NCI-H187 (cell line): ENCODE measurements at places on chromosomes 12 and 14.

GRCh38 chr12:51246254-51246853, 7.7 kb downstream of the DAZAP2 start:
- no peak for DNase-seq

DNA sequence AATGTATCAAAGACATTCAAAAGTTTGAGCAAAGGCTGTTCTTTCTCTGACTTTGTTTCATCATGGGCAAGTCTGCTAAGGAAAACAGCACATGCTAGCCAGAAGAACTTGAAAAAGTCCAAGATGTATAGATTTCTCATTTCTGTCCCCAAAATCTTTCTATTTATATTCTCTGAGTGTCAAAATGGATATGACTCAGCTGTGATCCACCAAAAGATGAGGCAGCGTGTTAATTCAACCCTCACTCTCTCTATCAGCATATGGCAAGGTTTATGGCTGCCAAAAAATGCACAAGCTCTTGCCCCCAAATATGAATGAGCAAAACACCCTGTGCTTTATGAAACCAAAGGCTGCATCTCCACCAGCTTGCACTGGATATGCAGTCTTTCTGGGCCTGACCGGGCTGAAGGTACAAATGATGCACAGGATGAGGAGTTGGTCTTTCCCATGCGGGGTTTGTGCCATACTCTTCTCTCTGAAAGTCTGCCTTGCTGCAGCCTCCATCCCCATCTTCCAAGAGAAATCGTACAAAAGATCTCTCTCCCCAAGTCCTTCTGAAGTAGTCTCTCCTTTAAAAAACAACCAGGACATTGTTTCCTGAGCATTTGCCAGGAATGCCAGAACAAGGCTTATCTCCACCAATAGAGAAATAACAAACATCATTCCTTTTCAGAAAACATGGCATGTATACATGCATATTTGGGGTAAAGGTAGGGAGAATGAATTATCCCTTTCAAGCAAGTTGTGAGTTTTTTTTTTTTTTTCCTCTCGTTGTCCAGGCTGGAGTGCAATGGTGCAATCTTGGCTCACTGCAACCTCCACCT, 203.4 kb downstream of the TMX1 start:
- DNase-seq: no peak

GRCh38 chr14:34628681-34629135, 1.2 kb downstream of the SNX6 start:
- no peak for DNase-seq

GRCh38 chr12:107571492-107571891, 114.1 kb upstream of the PWP1 start:
- DNase-seq: no peak

DNA sequence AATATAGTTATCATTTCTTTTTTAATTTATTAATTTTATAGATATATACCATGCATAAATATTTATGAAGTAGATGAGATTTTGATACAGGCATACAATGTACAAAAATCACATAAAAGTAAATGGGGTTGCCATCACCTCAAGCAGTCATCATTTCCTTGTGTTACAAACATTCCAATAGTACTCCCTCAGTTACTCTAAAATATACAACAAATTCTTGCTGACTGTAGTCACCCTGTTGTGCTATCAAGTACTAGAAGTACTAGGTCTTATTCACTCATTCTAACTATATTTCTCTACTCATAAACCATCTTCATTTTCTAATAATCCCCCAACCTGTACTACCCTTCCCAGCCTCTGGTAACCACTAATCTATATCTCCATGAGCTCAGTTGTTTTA, 432.6 kb upstream of the SYT1 start:
- DNase-seq: no peak

DNA sequence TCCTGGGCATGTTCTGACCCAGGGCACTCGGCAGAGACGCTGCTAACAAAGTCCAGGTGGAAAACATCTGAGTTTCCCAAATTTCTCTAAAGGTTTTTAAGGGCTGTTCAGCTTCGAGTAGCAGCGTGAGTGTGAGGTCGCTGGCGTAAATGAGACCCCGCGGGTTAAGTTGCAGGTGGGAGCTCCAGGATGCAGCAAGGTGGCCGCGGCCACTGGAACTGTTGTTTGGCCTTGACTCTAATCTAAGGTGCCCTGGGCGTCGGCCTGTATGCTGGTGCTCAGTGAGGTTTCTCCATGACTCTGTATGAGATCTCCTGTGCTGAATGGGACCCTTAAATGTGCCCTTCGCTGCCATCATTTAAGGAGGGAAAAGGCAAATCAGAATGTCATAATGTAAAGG, 50.7 kb downstream of the ELK3 start:
- DNase-seq: no peak

- DNase-seq: no peak
These were observed 123.6 kb downstream of the SCARB1 start for GRCh38 chr12:124739953-124740561.

DNA sequence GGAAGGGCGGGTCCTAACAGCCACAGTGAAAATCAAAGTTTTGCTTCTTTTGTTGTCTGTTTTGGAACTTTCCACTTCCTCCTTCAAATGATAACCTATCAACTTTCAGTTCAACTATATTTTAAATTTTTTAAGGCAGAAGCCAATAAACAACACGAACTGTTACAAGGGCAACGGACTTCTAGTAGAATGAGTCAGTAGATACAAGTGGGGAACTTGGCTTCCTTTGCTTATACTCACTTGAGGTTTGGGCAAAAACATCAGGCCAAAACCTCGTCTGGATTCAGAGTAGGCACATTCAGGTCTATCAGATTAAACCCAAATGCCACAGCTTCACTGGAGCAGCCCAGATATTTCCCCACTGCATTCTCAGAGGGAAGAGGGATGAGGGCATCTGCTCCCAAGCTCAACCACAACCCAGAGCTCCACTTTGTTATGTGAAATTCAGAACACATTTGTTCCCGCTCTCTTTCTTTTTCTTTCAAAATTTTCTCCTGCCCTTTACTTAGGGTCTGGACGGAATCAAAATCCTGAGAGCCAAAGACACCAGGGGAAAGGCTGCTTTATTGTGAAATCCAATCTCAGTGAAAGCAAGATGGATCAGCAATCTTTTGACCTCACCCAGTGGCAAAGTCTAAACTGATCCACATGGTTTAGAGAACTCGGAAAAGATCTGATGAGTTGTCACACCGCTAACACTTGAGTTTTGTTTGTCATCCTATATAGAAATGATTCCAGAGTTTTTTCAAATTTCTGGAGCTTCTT, 152.5 kb upstream of the BTG1 start:
- no peak for DNase-seq

DNA sequence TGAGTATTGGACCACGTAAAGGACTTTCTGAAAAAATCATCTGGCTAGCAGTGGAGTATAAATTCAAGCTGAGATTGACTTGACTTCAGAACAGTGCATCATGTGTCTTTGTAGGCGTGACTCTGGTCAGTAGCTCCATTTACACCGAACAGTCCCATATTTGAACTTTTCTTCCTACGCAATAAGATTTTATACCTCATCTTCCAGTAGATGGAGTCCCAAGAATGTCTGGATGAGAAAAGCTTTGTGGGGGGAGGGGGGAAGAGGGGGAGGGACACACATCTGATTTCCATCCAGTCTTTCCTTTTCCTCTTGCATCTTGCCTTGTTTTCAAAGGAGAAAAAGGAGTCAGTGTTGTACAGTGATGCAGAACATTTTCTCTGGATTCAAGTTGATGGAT, 241.0 kb downstream of the EMP1 start:
- DNase-seq: no peak

DNA sequence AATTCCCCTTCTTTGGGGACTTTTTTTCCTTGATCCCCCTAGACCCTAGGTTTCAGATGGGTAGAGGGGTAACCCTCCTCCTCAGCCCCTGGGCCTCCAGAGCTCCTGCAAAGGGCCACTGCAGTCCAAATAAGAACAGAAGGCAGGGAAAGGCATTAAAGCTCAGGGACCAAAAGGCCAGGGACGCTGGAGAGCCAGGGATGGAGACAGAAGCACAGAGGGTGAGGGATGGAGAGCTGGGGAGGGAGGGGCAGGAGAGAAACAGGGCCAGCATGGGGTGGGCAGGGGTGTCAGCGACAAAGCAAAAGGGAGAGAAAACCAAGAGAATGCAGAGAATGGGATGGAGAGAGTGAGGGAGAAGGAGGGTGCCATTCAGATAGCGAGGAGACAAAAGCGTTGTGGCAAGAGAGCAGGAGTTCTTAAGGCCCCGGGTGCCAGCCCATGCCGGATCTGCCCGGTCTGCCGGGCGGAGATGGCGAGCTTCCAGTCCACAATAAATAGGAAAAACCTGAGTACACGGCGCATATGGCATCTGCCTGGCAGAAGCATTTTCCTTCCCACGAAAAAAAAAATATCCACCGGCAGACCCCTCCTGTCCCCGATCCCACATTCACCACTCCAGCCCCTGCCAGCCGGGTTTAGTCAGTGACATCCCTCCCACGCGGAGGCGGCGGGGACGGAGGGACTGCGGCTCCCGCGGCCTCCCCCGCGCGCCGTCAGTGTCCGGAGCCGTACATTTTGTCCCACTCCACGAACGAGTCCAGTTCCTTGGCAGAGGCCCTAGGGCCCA, 28.6 kb downstream of the FIGNL2 start:
- no peak for DNase-seq

DNA sequence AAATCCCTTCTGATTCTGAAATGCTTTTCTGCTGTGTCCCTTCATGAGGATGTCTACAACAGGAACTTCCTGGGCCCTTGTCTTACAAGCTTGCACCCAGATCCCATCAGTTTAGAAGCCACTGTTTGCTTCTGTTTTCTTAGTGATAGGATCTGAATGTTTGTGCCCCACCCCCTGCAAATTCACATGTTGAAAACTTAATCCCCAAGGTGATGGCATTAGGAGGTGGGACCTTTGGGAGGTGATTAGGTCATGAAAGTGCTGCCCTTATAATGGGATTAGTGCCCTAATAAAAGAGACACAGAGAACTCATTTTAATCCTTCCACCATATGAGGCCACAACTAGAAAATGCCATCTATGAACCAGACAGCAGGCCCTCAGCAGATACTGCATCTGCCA, 36.0 kb upstream of the GNPNAT1 start:
- no peak for DNase-seq

- no peak for DNase-seq
These were observed 1091.8 kb downstream of the AACS start for GRCh38 chr12:126156806-126157574.

DNA sequence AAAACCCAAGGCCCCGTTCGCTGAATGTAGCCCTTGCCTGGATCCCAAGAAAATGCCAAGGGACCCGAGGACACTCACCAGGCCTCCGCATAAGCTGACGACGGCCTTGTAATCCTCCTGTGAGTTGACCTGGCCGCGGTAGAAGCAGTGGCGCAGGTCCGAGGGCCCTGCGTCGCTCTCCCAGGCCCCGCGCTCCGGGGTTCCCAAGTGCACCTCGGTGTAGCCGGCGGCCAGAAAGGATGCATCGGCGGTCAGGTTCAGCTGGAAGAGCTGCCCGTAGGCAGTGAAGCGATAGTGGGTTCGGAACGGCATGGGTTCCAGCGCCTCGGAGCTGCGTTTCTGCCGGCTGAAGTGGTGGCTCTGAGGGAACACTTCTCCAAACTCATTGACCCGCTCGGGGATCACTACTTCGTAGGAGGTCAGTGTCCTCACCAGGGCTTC, 1.2 kb downstream of the ADAMTS20 start:
- no peak for DNase-seq

- peak; percentile 60 for DNase-seq
These were observed 21.7 kb upstream of the CATSPERB start for GRCh38 chr14:91753501-91754128.

DNA sequence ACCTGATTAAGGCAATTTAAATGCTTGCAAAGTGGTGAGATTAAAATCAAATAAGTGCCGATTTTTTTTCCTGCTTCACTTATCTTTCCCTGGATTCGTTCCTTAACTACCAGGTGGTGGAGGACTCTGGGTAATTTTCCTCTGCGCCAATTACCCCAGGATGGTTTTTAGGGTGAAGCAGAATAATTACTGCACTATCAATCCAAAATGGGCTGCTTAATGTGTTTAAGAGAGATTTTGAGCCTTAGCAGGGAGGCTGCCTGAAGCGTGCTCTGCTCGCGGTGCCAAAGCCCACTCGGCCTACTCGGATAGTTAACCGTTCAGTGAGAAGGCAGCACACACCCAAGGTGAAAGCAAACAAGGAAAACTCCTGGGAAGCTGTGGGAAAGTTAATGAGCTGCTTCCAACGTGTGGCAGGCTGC, 274.9 kb upstream of the LMO3 start:
- peak; percentile 17 for DNase-seq

DNA sequence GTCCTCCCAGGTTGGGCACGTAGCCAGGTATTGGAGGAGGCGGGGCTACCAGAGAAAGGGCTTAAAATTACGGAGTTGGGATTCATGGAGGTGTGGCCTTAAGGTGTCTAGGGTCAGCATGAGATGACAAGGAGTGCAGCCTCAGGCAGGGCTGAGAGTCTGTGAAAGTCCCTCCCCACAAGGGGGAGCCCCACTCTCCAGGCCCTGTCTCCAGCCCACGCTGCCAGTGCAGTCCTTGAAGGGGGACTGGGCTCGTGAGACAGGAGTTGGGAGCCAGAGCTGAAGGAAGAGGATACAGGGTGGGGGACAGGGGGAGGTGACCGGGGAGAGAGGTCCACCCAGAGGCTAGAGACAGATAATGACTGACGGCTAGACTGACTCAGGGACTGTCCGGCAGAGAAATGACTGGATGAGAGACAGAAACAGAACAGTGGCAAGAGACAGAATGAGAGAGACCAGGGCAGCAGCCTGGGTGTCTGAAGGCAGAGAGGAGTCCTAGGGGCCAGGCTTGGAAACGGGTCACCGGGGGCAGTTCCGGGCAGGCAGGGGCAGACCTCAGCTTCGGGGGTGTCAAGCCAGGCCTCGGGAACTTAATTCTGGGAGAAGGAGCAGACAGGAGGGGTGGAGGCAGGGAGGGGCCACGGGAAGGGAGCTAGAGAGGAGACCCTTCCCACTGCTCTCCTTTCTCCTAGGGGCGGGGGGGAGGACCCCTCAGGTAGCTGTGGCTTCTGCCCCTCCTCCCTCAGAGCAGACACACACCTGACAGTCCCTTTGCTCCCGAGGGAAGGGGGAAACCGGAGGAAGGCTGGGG, 970 bp downstream of the CDH24 start:
- DNase-seq: no peak

GRCh38 chr12:132071040-132071810, 72.9 kb downstream of the DDX51 start:
- DNase-seq: no peak

- no peak for DNase-seq
These were observed 32.0 kb downstream of the ITGA7 start for GRCh38 chr12:55675666-55676065.

DNA sequence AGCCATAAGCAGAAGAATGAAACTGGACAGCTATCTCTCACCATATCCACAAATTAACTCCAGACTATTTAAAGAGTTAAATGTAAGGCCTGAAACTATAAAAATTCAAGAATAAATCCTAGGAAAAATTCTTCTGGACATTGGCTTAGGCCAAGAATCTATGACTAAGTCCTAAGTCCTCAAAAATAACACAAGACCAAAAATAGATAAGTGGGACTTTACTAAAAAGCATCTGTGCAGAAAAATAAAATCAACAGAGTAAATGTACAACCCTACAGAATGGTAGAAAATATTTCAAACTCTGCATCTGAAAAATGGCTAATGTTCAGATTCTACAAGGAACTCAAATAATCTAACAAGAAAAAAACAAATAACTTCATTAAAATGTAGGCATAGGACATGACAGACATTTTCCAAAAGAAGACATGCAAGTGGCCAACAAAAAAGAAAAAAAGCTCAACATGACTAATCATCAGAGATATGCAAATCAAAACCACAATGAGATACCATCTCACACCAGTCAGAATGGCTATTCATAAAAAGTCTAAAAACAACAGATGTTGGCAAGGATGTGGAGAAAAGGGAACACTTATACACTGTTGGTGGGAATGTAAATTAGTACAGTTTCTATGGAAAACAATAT, 61.0 kb upstream of the PPFIA2 start:
- no peak for DNase-seq

GRCh38 chr14:22506378-22506710, 82.7 kb downstream of the DAD1 start:
- DNase-seq: no peak
